Stimulated activated CD8-positive, alpha-beta memory T cell treated with anti-CD3 and anti-CD28 coated beads, Interleukin-7, amount 100 ng/mL, for 1 hour (primary cell): ENCODE measurements at places on chromosomes 7 and 10.

GRCh38 chr7:78787854-78788253 lies 665.6 kb downstream of the MAGI2 start:
- no peak for DNase-seq

DNA sequence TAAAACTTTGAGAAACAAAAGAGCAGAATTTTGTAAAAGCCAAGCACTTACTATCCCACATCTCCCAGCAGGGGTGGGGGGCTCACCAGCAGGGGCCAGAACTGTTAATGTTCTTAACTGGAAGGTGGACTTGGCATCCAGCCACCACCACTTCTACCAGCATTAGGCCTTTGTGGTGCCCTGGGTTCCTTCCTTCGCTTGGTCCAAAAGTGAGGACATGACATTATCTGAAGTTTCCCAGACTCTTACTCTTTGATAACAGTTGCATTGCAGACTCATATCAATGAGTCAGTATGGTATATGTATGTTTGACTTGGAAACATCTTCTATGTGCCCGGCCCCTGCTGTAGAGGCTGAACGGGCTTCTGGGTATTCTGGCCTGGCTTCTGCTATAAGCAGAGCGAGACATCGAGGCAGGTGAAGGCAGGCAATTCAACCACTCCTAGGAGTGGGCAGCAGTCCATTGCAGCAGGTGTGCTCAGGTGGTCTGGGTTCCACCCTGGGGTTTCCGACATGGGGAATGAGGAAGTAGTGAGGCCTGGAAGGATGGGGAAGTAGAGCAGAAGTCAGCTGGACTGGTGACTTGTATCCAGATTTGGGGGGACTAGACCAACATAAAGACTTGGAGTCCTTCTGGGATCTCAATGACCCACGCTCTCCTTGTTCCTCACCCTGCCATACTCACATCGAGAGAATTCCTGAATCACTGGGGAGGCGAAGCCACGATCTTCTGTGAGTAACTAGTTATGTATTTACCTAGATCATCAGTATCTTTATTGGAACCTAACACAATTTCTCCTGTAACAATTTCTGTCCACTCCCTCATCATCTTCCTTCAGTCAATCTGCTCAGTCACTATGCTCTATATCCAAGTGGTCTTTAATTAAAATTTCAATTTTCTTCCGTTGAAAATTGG lies 4.1 kb downstream of the ZNF777 start:
- no peak for DNase-seq

- DNase-seq, result no peak
Observed at GRCh38 chr10:27470885-27471284, 33.2 kb upstream of the RAB18 start.

GRCh38 chr7:139658908-139659675 lies 118.7 kb downstream of the HIPK2 start:
- no peak for DNase-seq

- no peak for DNase-seq
Observed at GRCh38 chr10:100182908-100183307, 2.9 kb downstream of the ERLIN1 start.

DNA sequence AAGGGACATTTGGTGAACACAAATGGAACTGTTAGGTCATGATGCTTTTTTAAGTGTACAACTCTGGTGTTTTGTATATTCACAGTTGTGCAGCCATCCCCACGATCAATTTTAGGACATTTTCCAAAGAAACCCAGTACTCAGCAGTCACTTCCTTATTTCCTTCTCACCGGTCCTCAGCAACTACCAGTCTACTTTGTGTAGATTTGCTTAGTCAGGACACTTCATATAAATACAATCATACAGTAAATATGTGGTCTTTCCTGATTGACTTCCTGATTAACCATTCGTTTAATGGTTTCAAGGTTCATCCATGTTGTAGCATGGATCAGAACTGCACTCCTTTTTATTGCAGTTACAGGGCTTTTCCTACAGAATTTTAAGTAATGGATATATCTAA lies 14.4 kb downstream of the SGPL1 start:
- DNase-seq, result no peak

DNA sequence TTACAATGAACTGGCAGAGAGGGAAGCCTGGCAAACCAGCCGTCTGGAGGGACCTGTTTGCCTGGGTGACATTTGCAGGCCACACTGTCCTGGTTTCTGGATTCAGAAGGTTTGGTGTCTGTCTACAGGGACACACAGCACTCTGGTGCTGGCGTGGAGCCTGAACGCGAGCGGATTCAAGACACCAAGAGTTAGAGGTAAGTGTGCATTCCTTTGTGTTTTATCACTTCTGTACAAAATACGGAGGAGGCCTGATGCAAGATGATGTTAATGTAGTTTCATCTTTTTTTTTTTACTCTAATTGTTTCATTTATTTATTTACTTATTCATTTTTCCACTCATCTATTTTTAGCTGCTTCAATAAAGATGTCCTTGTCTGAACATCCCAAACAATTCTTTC lies 485.3 kb upstream of the ADARB2 start:
- DNase-seq, result no peak

- peak; percentile 28 for DNase-seq
Observed at GRCh38 chr10:5317547-5318107, 47.1 kb upstream of the UCN3 start.

GRCh38 chr10:63192826-63193225 lies 59.7 kb downstream of the NRBF2 start:
- DNase-seq, result no peak

GRCh38 chr10:104076743-104077160 lies 8.9 kb downstream of the COL17A1 start:
- no peak for DNase-seq

DNA sequence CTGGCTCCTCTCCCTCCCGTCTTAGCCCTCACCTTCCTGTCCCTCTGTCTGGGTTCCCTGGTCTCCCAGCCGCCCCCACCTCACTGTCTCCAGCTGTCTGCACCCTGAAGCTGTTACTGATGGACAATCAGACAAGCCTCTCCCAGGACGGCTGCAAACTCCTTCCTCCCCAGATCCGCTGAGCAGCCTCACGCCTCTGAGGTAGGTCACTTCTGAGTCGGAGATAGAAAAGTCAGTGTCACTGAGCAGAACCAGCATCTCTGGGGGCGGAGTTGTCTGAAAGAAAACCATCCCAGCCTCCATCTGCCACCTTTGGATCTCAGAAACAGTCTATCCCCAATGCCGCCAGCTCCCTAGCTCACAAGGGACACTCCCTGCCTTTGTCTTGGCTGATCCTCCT lies 27.4 kb downstream of the FAM241B start:
- DNase-seq, result no peak

DNA sequence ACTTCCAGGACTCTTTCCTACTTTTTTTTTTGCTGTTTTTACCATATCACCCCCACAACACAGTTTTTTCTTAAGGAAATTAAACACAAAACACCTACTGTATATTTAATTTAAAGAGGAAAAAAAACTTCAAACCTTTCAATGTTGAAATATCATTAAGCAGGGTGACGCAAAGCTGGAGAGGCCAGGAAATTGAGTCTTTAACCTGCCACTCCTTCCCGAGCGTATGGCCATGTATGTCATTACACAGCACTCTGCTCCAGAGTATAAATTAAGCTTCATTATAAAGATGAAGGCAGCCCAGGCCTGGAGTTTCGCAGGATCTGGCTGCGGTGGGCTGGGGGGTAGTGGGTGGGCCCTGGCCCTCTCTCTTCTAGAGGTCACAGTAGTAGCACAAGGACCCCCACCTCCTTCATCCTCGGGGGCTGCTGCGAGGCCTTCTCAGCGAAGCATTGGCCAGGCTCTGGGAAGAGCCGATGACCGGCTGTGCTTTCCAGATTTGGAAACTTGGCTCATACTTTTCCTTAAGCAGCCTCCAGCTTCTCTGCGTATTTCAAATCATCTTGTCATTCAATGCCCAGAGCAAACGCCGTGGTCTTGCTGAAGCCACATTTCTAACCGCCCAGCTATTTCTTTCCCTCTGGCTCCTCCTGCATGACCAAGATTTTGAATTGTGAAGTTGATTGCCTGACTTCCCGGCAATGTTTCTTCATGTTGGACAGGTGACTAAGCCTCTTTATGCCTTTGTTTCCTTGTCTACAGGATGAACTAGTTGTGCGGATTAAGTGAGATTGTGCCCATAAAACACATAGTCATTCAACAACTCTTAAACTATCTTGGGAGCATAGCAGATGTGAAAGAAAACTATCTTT lies 765.1 kb downstream of the SUGCT start:
- no peak for DNase-seq

- DNase-seq, result no peak
Observed at GRCh38 chr10:124669824-124670654, 74.1 kb downstream of the FAM53B start.

DNA sequence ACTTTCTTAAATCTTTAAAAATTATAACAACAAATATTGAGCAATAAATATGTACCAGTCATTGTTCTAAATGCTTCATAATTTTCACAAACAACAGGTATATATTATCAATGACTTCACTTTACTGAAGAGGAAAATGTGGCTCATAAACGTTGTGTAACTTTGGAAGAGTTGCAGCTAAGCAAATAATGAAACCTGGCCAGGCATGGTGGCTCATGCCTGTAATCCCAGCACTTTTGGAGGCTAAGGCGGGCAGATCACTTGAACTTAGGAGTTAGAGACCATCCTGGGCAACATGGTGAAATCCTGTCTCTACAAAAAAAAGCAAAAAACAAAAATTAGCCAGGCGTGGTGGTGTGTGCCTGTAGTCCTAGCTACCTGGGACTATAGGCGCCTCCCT lies 71.9 kb upstream of the AMPH start:
- no peak for DNase-seq

- no peak for DNase-seq
Observed at GRCh38 chr7:44748948-44749731, 493 bp downstream of the ZMIZ2 start.

DNA sequence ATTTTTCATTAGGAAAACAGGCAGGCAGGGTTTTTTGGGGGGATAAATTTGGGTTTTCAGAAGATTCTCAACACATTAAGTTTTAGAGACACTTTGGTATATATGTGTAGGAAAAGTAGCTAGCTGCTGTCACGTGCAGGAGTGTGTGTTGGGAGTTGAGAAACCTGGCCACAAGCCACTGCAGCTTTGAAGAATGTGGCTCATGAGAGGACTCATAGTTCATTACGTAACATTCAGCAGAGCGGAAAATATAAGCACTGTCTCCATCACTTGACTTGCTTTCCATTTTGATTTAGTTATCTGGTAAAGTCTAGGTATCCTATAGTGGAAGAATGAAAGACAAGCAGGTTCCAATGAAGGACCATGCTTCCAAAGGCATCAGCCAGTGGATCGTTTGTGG lies 31.2 kb downstream of the SMNDC1 start:
- DNase-seq, result no peak

- DNase-seq, result no peak
Observed at GRCh38 chr7:104217620-104218019, 9.8 kb upstream of the ORC5 start.

DNA sequence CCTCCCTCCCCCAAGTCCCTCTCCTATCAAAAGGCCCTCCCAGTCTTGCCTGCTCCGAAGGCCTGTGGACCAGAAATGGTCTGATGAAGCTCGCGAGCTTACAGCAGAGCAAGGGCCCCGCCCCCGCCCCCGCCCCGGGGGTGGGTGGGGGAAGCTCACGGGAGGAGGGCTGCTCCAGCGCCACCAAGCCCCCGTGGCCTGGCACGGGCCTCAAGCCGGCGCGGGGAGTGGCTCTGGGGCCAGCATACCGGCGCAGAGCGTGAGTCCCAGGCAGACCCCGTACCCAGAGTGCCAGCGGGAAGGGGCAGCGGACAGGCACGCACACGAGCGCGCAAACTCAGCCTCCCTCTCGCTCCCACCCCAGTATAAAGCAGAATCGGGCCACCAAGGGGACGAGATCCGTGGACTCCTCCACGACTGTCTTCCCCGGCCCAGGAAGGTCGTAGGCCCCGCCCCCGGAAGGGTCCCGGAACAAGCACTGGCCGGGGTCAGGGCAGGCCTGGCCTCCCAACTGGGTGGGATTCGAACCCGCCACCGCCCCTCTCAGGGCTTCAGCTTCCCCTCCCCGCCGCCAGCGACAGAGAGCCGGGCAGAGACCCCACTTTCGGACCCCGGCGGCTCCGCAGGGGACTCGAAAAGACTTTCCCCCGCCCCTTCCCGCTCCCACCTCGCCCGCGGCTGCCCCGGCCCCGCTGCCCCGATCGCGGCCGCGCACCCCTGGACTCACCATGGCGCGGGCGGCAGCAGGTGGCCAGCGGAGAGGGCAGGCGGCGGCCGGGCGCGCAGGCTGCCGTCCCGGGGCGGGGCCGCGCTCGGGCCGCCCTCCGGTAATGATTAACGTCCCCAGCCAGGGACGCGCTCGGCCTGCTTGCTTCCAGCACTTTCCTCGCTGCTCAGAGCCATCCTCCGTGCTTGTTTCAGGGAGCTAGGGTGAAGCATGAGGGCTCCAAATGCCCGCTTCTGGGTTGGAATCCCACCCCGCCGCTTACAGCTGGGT lies at the start of gene PCBD1:
Gene PCBD1 (minus strand): TSS at position 762 of the 997 bp plus-strand sequence. CDS start 32 bp downstream, at position 730.
- peak; percentile 39 for DNase-seq

- no peak for DNase-seq
Observed at GRCh38 chr10:110613996-110614495, 30.1 kb upstream of the RBM20 start.

DNA sequence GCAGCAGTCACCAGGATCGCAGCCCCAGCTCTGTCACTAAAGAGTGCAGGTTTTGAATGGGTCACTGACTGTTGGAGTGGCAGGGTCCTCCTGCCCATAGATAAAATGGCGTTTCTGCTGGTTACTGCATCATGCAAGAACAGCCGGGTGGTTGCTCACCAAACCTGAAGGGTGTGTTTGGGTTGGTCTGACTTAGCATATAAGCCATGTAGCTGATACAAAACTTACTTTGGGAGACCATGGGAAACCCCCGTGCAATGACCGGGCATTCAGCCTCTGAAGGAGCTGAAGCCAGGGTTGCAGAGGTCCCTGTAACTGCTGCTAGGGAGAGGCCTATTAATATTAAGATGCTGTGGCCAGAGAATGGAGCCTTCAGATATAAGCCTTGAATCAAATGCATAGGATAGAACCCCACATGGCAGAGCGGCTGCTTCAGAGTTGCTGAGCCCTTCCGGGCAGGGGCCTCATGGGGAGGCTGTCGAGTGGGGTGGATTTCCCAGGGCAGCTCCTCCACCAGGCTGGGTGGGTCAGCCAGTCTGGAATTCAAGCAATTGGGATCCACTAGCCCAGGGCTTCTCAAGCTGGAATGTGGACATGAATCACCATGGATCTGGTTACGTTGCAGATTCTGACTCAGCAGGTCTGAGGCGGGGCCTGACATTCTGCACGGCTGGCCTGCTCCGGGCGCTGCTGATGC lies 70.9 kb upstream of the CTBP2 start:
- DNase-seq, result no peak

DNA sequence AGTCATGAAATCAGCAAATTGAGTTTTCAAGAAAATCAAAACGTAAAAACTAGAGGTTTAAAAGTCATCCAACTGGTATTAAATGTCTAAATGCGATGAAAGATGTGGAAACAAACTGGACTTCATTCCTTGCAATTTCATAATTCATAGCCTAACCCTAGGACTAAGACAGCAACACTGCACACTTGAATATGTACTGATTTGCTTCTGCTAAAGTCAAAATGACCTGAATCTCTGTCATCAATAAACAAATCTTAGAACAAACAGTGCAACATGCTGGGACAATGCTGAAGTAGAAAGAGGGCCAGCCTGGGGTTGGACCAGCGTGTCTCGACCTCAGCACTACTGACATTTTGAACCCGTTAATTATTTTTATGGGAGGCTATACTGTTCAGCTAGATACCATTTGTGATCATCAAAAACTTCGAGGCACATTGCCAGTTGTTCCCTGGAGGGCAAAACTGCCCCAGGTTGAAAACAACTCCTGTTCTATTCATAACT lies 47.1 kb downstream of the MYOF start:
- DNase-seq, result no peak

GRCh38 chr10:68105820-68106219 lies 3.5 kb upstream of the MYPN start:
- DNase-seq, result no peak

- no peak for DNase-seq
Observed at GRCh38 chr7:95440394-95441038, 5.7 kb upstream of the PON2 start.

- DNase-seq, result no peak
Observed at GRCh38 chr7:150451097-150451793, 815 bp downstream of the GIMAP8 start.
